ENCODE measurements at places on chromosomes 7 and 10. TPM values are rescaled to one million over a fixed set of nuclear protein-coding genes. Genes with fewer than 3 reads are reported as not detected.

Gene NUTM2A
- total RNA-seq, result 0.09 TPM

Gene PNLIPRP1
- total RNA-seq, result not detected

Gene SLC26A5
- total RNA-seq, result 2.3 TPM

Gene NEBL
- total RNA-seq, result 0.22 TPM

Gene ATG9B
- under 0.01 TPM for total RNA-seq

Gene PRSS2
- total RNA-seq, result not detected

Gene FAM237B
- not detected for total RNA-seq

Gene PRF1
- total RNA-seq, result not detected

Gene JCAD
- 55.3 TPM for total RNA-seq

Gene LRRC17
- 0.43 TPM for total RNA-seq

Gene ANKRD61
- under 0.01 TPM for total RNA-seq

Gene NACAD
- total RNA-seq, result 0.43 TPM

Gene CALML3
- total RNA-seq, result not detected

Gene SYNPO2L
- total RNA-seq, result not detected

Gene ARHGEF35
- total RNA-seq, result under 0.01 TPM

Gene PLEKHS1
- not detected for total RNA-seq

Gene PKD2L1
- not detected for total RNA-seq

Gene IRF5
- total RNA-seq, result 0.09 TPM

Gene CHN2
- 0.65 TPM for total RNA-seq

Gene TRPV5
- not detected for total RNA-seq

Gene GNGT1
- not detected for total RNA-seq

Gene GATA3
- total RNA-seq, result under 0.01 TPM

Gene HOGA1
- 0.26 TPM for total RNA-seq

Gene AIMP2
- total RNA-seq, result 40.7 TPM

Gene LRIT1
- not detected for total RNA-seq

Data from dermis lymphatic vessel endothelial cell (primary cell).